ENCODE measurements at places on chromosomes 5 and 9. TPM values are rescaled to one million over a fixed set of nuclear protein-coding genes. Genes with fewer than 3 reads are reported as not detected.

Gene DDX4
- total RNA-seq: not detected

Gene SPATA24
- 3.4 TPM for total RNA-seq

Gene ACSL6
- 0.46 TPM for total RNA-seq

Gene IL5
- total RNA-seq: not detected

Gene SLC34A1
- not detected for total RNA-seq

Gene NEUROG1
- total RNA-seq: not detected

Gene MED22
- 13.6 TPM for total RNA-seq

Gene IL9
- not detected for total RNA-seq

Gene CATSPER3
- total RNA-seq: 0.08 TPM

Gene ESM1
- not detected for total RNA-seq

Gene GADD45G
- total RNA-seq: 1.3 TPM

Gene AGTPBP1
- total RNA-seq: 6.1 TPM

Gene FREM1
- 0.06 TPM for total RNA-seq

Gene BHMT
- not detected for total RNA-seq

Gene SEMA6A
- 5.0 TPM for total RNA-seq

Gene CMYA5
- total RNA-seq: 0.02 TPM

Gene UNC5A
- 1.6 TPM for total RNA-seq

Gene MROH2B
- not detected for total RNA-seq

Gene ANKRD18A
- total RNA-seq: 0.62 TPM

Gene PDE6A
- total RNA-seq: not detected

Gene WNT8A
- not detected for total RNA-seq

Gene PRRX2
- total RNA-seq: 16.5 TPM
